Activated CD4-positive, alpha-beta T cell treated with anti-CD3 and anti-CD28 coated beads, Interleukin-2, amount 10 ng/mL, durations not matched to agents 24 days and 14 days (primary cell): ENCODE measurements at places on chromosomes 11 and 22.

DNA sequence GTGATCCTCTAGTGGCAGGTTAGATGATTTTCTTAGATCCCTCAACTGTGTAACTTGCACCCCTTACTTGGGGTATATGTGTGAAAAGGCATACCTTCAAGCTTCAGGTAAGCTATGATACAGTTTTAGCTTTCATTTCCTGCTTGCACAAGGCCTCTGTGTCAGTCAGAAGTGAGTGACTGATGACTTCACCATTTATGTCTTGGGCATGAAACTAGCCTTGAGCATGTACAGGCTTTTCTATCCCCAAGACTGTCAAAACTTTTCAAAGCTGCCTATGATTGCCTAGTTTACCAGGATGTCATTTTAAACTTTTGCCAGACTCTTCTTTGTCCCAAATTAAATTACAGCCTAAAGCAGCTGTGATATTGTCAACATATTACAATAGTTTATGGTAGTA, 286.1 kb upstream of the CNTN5 start:
- DNase-seq: no peak

DNA sequence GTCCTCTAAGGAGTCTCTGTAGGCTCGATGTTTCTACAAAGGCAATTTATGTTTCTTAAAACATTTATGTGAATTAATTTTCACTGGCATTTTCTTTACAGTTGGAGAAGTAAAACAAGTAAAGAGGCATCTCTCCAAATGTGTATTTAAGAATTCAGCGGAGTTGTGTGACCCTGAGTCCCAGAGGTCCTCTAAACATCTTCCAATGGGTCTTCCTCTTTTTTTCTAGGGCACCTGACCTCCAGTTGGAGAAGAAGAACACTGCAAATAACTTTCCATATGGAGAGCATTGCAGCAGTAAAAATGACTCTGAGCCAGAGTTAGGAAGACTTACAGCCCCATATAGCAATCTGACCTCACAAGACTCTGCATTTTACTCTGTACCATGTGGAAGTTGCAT, 480.5 kb upstream of the RAG2 start:
- no peak for DNase-seq

DNA sequence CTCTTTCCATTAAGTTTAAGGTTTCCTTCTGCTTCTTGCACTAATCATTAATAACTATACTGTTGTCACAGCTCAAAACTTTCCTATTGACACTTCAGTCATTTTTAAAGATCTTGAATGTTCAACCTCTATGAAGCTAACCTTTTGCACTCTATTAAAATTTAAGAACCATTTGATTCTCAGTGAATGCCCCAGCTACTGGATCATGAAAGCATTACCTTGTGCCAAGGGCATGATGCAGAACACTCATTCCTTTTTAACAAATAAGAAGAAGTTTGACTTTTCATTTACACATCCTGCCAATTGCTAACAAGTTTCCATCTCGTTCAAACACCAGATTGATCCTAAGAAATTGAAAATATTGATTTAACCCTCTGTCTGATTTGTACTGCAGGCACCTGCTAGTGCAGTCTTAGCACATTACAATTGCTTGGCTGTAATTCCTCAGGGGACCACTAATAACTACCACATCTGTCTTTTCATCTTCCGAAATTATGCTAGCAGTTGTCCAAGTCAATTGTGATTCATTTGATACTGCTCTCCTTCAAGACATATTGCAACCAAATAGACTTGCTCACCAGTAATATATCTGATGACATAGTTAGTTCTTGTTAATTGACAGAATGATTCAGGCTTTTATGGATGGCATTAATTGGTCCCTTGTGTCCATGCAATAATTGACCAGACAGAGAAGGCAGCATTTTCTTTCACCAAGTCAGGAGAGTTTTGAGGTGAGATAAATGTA, 158.4 kb downstream of the TEAD1 start:
- DNase-seq: no peak

DNA sequence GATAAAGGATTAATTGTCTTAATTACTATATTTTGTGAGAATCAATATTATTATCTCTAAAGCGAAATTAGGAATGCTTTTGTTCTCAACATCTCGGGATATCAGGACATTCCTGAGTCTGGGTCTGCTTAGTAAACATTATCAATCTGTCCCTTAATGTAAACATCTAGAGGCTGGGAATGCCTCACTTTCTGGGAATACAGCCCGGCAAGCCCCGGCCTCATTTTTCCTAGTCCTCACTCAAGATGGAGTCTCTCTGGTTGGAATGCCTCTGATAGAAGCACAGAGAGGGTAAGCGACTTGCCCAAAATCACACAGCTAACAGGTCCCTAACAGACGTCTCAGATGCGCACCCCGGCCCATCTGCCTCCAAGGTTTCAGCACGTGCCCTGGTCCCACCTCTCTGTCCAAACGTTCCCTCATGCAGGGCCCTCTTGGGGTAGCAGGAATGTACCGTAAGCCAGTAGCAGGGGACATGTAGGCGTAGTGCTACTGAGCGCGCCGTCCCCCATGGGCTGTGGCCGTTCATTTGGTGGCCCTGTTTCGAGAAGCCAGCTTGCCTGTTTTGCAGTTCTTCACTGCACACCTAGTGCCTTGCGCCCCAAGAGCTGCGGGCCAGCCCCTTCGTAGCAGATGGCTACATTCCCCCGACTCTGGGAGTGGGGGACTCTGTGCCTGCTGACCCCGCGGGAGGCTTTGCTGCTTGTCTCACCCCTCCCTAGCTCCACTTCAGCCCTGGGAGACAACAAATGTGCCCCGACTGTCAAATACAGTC, 62.2 kb upstream of the FADD start:
- no peak for DNase-seq

GRCh38 chr11:35178873-35179272, 39.9 kb downstream of the CD44 start:
- peak; percentile 61 for DNase-seq

DNA sequence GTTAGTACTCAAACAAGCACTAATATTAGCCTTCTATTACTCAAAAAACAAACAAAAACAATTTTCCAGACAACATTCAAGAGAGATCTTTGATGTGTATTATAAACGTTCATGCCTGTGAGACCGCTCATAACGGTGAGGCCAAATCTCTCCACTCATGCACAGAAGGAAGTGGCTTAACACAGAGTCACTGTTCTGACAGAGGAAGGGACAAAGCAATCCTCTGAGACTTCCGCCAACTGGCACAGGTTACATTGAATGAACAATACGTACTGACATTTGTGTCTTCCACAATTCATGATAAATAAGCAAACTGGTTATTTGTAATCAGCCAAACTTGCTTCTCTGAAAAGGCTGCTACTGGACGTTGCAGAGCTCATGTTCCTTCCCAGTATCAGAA, 30.5 kb downstream of the CHKA start:
- no peak for DNase-seq

- no peak for DNase-seq
Observed at GRCh38 chr11:82810326-82810725, 76.7 kb upstream of the FAM181B start.

DNA sequence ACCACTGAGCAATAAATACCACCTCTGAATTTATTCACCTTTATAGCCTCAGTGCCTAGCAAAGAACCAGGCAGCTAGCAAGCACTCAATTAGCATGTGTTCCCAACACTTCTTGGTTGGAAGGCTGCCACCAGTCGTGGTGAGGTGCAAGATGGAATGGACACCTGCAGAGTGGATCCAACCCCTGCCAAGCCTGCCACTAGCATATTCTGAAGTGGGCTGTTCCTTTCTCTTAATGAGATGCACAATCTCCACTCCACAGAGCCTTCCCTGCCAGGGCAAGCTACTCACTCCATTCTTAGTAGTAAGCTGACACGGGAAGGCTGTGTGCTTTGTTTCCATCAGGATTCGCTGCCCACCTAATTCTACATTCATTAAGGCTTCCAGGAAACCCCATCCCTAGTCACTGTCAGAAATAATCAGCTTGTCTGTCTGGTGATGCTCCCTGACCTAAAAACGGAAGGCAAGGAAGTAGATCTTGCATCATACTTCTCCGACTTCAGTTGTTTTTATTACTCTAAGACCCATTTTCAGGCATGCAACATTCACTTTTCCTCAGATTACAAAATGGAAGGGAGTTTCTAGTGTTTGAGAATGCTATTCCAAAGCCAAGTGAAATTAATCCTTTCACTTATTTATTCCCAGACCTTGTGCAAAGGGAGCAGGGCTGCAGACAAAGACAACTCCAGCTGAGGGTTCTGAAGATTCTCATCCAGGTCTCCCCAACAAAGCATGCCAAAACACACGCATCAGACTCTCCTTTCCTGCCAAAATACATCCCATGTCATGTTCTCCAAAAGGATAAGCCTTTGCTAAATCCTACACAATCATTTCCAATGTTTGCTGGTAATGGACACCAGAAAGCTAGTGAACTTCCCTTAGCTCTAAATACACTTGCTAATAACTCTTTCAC, 128.0 kb downstream of the TENM4 start:
- no peak for DNase-seq

- DNase-seq: no peak
Observed at GRCh38 chr11:88709567-88709966, 356.2 kb downstream of the GRM5 start.

DNA sequence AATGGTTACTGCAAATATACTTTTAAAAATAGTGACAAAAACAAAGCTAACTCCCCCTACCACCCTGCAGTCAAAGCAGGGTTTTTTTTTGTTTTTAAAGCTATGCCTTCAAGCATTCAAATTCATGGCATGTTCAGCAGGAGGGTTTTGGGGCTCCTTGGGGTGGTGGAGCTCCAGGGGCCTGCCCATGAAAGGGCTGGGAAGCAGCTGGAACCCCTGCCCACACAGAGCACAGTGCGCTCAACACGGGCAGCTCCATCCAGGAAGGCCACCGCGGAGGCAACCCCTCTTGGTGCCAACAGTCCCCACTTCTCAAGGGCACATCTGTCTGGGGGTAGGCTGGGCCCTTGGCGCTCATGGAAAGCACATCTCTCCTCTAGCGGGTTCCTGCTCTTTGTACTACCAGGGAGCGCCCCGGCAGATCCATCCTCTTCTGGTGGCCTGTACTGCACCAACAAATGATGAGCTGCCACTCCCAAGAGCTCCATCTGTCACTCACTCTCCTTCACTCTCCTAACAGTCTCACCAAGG, 16.6 kb upstream of the PHLDA2 start:
- DNase-seq: peak; percentile 58

DNA sequence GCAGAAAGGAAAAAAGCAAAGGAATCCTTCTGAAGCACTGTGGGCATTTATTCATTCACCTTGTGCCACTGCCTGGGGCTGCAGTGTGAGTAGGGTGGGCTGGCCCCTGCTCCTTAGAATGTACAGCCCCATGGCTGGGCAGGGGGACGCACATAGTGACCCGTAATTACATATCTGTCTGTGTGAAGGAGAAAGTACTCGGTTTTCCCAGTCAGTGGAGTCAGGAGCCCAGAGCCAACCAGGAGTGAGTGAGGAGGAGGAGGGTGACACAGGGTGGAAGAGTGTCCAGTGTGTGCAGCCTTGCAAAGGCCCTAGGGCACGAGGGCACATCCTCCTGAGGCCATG, 91.9 kb downstream of the CDKN1C start:
- no peak for DNase-seq

DNA sequence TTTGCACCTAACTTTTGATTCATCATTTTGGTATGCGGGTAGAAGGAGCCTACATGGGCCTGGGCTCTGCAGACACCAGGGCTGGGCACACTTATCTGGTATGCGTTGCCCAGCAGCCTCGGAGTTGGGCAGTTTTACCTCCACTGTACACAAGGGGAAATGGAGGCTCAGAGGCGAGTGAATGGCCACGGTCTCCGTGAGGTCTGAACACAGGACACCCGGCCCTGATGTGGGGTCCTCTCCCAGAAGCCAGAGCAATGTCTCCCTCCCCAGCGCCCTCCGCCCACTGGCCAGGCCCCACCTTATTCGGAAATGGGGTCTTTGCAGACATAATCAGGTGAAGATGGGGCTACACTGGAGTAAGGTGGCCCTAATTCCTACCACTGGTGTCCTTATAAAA, 43.7 kb downstream of the OSBPL5 start:
- DNase-seq: no peak

- no peak for DNase-seq
Observed at GRCh38 chr11:92804388-92804966, 165.0 kb upstream of the MTNR1B start.

- no peak for DNase-seq
Observed at GRCh38 chr22:42873356-42873755, 16.3 kb upstream of the ARFGAP3 start.

DNA sequence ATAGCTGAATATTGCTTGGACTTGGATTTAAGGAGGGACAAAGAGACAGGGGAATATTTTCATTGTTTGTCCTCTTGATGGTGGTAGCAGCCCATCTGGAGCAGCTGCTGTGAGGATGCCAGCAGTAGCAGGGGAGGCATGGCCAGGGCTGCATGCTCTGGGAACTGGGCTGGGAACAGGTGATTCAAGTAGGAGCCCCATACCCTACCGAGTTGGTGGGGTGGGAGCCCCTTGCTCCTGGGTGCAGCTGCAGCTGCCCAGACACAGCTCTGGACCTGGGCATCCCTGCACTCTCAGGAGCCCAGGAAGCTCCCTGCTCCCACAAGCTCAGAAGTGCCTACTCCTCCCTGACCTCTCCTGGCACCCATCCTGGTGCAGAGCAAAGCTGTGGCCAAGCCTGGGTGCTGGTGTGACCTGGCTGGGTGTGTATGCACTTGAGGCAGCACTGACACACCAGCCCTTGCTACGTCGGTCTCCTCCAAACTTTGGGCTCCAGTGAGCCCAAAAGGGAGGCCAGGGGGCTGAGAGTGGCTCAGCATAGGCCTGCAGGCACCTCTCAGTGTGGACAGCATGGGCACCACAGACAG, 341.8 kb upstream of the CCDC179 start:
- no peak for DNase-seq
